ENCODE measurements at places on chromosomes 12 and 14. TPM values are rescaled to one million over a fixed set of nuclear protein-coding genes. Genes with fewer than 3 reads are reported as not detected.

DNA sequence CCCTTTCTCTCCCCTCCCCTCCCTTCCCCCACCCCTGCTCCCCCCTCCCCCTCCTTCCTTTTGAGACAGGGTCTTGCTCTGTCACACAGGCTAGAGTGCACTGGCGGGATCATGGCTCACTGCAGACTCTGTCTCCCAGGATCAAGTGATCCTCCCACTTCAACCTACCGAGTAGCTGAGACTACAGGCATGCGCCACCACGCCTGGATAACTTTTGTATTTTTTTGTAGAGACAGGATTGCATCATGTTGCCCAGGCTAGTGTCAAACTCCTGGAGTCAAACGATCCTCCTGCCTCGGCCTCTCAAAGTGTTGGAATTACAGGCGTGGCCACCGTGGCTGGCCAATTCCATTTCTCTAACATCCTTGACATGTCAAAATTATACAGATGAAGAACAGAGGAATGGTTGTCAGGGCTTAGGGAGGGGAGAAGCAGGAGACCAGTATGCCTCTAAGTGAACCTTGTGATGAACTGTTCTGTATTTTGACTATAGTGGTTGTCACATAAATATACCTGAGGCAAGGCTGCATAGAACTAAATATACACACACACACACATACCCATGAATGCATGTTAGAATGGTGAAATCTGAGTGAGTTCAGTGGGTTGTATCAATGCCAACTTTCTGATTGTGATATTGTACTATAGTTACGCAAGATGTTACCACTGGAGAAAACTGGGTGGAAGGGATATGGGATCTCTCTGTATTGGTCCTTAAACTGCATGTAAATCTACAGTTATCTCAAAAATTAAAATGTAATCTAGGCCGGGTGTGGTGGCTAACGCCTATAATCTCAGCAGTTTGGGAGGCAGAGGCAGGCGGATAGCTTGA lies 3.6 kb upstream of the CFAP73 start:
- no peak for DNase-seq

- DNase-seq: no peak
Observed at GRCh38 chr12:57452181-57452936, 2.7 kb upstream of the INHBE start.

- no peak for DNase-seq
Observed at GRCh38 chr14:75340921-75341320, 62.3 kb downstream of the FOS start.

GRCh38 chr14:87067061-87067460 lies 925.9 kb downstream of the GALC start:
- no peak for DNase-seq

DNA sequence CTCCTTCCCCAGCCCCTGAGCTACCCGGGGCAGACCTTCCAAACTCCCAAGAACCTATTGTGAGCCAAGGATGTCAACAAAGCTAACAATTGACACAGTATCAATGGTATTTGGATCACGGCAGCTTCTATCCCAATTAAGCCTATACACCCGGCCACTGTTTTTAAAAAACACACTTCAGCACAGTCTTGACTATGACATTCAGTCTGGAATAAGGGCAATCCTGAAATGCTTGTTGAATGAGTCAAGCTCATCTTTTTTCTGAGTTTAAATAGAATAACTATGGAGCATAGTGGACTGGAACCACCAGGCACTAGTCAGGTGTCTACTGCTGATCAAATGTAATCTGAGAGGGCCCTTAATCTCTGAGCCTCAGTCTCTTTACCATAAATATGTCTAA lies 5.7 kb downstream of the DENND5B start:
- DNase-seq: no peak

DNA sequence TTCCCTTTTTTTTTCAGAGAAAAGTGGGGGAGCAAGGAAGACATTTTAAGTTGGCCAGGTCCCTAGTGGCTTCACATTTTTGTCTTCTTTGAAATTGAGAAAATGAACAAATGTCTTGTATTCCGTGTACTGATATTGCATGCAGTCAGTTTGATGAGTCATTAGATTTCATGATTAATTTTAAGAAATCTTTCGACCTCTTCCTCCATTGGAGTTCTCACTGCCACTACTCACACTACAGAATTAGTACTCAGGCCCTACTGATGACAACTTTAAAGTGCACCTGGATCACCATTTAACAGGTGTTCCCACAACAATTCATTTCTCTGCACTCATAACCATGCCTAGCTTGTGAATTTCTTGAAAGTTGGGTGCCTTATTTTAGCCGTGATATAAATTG lies 50.5 kb downstream of the SAMD4A start:
- DNase-seq: no peak

- DNase-seq: no peak
Observed at GRCh38 chr14:40697231-40697630, 909.4 kb upstream of the LRFN5 start.

- DNase-seq: no peak
Observed at GRCh38 chr12:48880647-48881046, 15.0 kb upstream of the RND1 start.

DNA sequence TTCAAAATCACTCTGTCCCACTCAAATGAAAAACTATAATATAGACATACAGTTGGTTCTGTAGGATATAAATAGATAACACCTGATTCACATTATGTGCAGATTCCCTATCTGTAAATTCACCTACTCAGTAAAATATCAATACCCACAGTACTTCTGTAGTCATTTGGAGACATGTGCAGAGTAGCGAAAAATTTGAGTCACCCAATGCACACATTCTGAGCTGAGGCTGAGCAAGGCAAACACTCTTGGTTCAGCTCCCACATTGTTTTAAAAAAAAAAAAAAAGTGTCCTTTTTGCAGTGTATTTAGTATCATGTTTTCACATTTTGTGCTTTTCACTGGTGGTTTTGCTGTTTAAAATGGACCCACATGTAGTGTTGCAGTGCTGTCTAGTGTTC lies 27.3 kb upstream of the BBS10 start:
- no peak for DNase-seq

- DNase-seq: no peak
Observed at GRCh38 chr14:94473666-94474410, 2.2 kb downstream of the SERPINA9 start.

- no peak for DNase-seq
Observed at GRCh38 chr14:74940956-74941565, 14.3 kb downstream of the PGF start.

DNA sequence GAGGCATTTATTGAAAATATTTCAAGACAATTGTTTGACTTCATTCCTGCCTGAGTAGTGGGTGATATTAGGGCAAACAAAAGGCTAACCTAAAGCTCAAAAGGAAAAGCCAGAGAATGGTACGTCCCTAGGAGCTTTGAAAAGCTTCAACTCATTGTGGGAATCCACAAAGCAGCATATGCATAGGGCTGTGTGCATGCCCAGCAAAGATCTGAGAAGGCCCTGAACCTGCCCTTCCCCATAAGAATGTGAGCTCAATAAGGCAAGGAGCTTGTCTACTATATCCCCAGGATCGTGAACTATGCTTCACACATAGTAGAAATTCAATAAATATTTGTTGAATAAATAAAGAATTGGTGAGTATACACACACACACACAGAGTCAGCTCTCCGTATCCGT lies 19.1 kb upstream of the RAD52 start:
- DNase-seq: no peak

GRCh38 chr12:89019439-89020120 lies 332.7 kb downstream of the DUSP6 start:
- DNase-seq: peak; percentile 54

GRCh38 chr12:131408484-131408883 lies 302.4 kb upstream of the SFSWAP start:
- DNase-seq: no peak

- no peak for DNase-seq
Observed at GRCh38 chr12:98883231-98883630, 238.1 kb downstream of the APAF1 start.

GRCh38 chr12:60101715-60102114 lies 505.9 kb downstream of the SLC16A7 start:
- no peak for DNase-seq

DNA sequence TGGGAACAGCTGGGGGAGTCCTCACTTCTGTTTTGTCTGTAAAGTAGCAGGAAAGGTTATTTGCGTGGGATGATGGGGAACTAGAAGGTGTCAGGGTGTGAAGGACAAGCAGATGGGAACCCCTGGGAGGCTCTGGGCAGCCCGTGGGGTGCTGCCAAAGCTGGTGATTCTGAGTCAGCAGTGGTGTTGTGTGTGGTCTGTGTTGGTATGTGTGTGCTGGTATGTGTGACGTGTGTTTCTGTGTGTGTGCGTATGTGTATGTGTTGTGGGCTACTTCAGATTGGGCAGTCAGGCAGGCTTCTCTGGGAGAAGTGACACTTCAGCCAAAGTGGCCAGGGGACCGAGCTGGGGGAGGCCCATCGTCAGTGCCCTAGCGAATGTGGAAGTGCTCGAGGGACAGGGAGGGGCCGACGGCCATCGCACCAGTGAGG lies 15.3 kb upstream of the BDKRB2 start:
- no peak for DNase-seq

DNA sequence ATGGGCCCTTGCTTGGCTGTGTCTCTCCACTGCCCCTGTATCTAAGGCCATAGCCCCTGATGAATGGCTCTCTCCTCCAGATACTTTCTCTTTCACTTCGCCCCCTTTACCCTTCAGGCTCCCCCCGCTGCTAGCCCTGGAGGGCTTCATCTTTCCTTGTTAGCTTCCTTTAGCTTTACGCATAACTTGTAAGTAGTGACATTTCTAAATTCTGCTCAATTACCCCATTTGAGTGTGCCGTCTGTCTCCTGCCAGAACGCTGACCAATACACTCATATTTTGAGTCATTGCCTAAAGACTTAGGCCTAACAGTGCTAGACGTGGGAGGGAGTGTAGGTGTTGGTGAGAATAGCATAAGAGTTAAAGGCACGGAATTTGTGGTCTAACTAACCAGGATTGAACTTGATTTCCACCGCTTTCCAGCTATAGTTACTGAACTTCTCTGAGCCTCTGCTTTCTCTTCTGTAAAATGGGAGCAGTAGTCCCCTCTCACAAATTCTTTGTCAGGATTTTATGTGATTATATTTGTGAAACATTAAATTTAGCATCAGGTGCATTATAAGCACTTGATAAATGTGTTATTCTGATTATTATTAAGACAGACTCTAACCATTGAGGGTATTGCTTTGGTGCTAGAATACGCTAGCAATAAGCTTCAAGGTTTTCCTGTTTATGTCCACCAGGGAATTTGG lies 129.3 kb downstream of the ZFP36L1 start:
- no peak for DNase-seq

GRCh38 chr14:58690801-58691516 lies 53.2 kb downstream of the DACT1 start:
- no peak for DNase-seq

GRCh38 chr12:27782481-27782880 lies 2.4 kb upstream of the MANSC4 start:
- no peak for DNase-seq

DNA sequence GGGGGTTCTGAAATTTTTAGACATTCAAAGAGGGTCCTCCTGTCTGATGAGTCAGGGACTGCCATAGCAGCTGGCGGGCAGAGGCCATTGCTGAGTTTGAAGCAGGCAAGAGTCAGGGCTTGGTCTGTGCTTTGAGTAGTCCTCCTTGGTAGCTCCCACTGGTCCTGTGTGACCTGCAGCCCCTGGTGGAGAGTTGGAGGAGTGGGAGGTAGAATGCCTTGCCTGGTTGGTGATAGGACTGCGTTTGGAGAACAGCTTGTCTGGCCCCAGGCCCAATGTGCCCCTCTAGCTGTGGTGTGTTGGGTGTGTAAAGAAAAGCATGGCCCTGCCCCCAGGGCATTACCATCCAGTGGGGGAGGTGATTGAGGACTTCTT lies 116.7 kb downstream of the BEGAIN start:
- no peak for DNase-seq

- no peak for DNase-seq
Observed at GRCh38 chr12:111638556-111638955, 39.4 kb upstream of the ATXN2 start.

- DNase-seq: no peak
Observed at GRCh38 chr12:95549392-95550084, 1.7 kb downstream of the USP44 start.

DNA sequence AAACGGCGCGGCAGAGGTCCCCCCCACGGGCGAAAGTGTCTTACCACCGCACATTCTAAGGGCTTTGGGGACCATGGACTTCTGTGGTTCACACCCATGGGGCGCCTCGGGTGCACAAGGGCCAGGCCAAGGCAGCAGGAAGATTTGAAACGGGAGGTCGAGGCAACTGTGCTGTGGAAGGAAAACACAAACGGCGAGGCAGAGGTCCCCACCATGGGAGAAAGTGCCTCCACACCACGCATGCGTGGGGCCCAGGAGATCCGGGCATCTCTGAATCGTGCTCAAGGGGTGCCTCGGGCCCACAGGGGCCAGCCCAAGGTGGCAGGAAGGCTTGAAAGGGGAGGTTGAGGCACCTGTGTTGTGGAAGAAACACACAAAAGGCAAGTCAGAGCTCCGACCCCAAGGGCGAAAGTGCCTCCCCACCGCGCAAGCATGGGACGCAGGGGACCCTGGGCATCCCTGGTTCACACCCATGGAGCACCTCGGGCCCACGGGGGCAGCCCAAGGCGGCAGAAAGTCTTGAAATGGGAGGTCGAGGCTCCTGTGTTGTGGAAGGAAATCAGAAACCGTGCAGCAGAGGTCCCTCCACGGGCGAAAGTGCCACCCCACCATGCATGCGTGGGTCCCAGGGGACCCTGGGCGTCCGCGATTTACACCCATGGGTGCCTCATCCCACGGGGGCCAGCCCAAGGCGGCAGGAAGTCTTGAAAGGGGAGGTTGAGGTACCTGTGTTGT lies 371.0 kb downstream of the ALG10 start:
- peak; percentile 1 for DNase-seq

- no peak for DNase-seq
Observed at GRCh38 chr12:131902332-131903241, 8.2 kb downstream of the ULK1 start.

- no peak for DNase-seq
Observed at GRCh38 chr12:111451649-111452129, 46.0 kb downstream of the SH2B3 start.

The CRACR2A gene
- 54.8 TPM for total RNA-seq

The BHLHE41 gene
- total RNA-seq: 0.37 TPM

The ANG gene
- 0.40 TPM for total RNA-seq

The GRIN2B gene
- not detected for total RNA-seq

The NPFF gene
- total RNA-seq: not detected

The PROX2 gene
- total RNA-seq: not detected

The SERPINA9 gene
- not detected for total RNA-seq

The USP44 gene
- total RNA-seq: 2.2 TPM

The RERG gene
- not detected for total RNA-seq

The PLEKHG3 gene
- 65.5 TPM for total RNA-seq

The MGST1 gene
- not detected for total RNA-seq

The RGS6 gene
- total RNA-seq: 11.1 TPM

The IFNG-AS1 gene
- total RNA-seq: 0.42 TPM

The TMEM30B gene
- 3.5 TPM for total RNA-seq
